ENCODE measurements at places on chromosomes 13 and 19.

GRCh38 chr19:32450217-32450616 lies 44.6 kb downstream of the DPY19L3 start:
- DNase-seq: no peak

GRCh38 chr13:21971662-21972621 lies 301.1 kb downstream of the FGF9 start:
- no peak for DNase-seq

- DNase-seq: no peak
Measured at GRCh38 chr13:42487221-42487620, 86.7 kb upstream of the TNFSF11 start.

GRCh38 chr13:44904967-44905366 lies 84.3 kb downstream of the NUFIP1 start:
- DNase-seq: no peak

DNA sequence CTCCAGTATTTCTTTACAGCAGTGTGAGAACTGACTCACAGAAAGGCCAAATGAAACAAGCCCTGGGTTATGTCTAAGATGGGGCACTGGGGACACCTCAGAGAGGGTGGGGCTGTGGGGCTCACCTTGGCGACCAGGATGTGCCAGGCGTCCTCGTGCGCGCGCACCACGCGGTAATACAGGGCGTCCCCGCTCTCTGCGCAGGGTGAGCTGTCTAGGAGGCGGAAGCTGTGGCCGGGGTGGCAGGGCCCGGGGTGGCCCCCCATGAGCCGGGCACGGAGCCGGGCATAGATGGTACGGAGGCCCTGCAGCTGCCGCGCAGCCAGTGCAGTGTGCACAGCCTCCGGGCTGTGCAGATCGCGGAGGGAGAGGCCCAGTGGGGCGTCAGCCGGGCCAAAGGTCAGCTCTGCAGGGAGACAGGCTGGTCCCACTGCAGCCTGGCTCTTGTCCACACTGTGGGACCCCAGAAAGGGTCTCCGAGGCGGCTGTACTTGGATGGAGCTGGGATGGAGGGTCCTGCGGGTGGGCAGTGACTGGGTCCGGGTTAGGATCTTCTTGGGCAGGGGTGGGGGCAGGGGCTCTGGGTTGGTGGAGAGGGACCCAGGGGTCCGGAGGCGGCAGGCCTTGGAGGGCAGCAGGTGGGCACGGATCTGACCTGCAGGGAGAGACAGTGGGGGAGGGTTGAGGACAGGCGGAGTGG lies 3.4 kb downstream of the PEAK3 start:
- DNase-seq: no peak

DNA sequence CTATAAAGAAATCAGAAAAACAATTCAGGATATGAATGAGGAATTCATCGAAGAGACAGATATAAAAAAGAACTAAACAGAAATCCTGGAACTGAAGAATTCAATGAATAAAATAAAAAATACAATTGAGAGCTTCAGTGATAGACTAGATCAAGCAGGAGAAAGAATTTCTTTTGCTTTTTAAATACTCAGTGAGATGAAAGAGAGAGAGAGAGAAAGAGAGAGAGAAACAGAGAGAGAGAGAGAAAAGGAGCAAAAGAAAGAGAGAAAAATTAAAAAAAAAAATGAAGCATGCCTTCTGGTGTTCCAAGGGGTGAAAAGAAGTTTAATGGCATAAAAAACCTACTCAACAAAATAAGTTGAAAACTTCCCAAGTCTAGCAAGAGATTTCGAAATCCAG lies 22.0 kb upstream of the SLC7A9 start:
- no peak for DNase-seq

DNA sequence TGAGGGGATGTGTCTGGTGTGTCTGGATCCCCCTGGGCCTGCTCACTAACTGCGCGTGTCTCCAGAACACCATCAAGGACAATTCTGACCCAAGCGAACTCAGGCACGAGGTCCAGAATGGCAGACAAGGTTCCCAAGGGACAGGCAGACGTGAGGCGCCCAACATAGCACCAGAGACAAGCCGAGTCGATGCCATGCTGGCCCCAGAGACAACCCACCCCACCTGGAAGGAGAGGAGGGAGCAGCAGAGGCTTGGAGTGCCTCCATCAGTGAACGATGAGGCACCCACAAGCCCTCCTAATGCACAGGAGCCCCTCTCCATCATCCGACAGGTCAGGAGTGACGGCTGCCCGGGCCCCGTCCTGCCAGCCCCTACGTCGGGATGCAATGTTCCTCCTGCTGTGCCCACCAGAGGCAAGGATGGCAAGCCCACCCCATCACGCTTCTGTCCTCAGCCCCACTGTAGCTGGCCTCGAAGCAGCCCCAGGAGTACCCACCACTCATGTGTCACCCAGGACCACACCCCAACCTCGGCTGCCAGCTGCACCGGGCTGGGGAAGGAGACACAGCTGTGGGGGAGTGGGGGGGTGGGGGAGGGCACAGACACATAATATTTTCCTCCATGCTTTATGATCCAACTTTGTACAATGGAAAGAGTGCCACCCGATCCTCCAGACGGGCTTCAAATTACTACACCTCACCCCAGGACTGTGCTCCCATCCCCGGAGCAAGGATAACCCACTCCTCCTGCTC lies 11.8 kb downstream of the AP3D1 start:
- no peak for DNase-seq

Measured in stimulated activated CD4-positive, alpha-beta T cell treated with anti-CD3 and anti-CD28 coated beads, Interleukin-4, amount 100 ng/mL, for 48 hours (primary cell).